CD8-positive, alpha-beta memory T cell (primary cell): ENCODE measurements at places on chromosomes 5 and 9.

DNA sequence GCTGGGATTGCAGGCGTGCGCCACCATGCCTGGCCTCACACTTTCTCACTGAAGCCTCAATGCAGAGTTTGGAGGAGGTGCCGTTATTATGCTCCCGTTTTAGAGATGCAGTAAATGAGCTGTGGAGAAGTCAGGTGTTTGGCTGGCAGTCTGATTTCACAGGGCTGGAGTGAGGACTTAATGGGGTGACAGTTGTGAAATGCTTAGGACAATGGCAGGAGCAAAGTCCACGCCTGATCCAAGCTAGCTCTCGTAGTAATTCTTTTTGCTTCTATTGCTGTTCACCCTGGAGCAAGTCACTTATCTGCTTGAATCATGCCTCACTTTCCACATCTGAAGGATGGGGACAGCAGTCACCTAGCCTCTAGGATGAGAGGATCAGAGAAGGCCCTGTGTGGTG, 21.8 kb downstream of the UNC5A start:
- no peak for DNase-seq

DNA sequence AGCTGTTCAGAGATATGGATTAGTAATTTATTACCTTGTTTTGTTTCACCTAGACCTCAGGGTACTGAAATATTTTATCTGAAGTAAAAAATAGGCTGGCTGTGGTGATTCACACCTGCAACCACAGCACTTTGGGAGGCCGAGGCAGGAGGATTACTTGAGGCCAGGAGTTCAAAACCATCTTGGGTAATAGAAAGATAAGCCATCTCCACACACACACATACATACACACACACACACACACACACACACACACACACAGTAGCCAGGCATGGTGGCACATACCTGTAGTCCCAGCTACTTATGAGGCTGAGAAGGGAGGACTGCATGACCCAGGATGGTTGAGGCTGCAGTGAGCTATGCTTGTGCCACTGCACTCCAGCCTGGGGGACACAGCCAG, 3.7 kb downstream of the ANXA2R start:
- DNase-seq, result no peak

DNA sequence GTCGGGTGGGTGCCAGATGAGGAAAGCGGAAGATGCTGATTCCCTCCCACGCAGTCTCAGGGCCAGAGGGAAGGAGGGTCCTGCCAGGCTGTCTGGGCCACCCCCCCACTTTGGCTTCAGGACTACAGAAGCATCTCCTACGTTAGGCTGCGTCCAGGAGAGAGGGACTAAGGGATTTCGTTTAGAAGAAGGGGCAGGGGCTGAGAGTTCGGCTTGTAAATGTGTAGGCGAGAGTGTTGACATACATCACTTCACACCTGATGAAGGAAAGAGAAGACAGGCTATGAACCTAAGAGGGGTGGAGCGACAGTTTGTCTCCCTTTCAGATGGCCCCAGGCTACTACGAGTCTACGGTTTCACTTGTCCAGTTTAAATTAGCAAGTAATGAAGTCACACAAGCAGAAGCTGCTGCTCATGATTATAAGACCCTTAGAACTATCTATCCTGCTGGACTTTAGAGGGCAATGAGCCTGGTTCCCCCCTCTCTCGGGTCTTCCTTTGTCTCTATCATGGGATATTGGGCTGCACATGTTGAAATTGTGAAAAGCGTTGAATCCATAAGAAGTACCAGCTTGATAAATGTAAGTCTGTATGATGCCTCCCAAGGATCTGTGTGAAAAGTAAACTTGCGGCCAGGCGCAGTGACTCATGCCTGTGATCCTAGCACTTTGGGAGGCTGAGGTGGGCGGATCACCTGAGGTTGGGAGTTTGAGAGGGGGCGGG, 193.0 kb downstream of the AOPEP start:
- no peak for DNase-seq

GRCh38 chr9:77816641-77817341, 168.7 kb upstream of the GNA14 start:
- no peak for DNase-seq

DNA sequence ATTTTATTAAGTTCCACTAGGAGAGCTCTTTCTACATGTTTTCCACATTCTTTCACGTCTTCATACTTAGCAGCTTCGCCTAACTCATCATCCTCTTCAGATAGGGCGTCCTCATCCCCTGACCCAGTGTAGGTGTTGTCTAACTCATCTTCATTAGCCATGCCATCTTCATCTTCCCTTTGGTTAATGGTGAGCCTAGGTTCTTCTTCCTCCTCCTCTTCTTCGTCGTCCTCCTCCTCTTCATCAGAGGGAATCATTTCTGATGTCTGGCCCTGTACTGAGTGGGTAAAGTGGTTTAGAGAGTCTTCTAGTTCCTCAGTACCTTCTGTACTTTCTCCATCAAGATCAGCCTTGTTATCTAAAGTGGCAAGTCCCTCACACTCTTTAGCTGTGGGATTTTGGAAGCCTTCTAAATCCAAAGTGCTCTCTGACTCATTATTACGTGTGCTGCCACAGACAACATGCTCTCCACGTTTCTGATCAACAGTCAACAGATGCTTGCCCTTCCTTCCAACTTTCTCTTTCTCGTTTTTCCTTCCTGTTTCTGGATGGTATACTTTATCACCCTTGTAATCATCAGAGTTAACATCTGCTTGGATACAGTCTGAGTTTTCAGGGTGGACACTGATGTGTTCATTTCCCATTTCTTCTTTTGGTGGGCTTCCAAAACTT, 31.1 kb downstream of the TUT7 start:
- no peak for DNase-seq

DNA sequence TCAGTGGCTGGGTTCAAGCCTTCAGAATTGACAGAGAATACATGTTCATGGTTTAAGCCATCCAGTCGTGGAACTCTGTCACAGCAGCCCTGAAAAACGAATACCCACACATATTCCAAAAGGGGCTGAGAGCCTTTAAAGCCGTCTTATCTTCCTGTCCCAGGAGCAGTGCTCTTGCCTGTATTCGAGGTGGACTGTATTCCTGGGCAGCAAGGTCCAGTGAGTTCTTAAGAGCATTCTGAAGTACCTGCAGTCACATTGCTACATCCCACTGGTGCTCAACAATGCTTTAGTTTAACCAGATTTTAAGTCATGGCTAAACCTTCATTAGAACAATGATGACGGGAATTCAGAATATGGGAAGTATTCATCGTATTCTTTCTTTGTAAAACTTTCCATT, 380.7 kb upstream of the KLF4 start:
- no peak for DNase-seq

- no peak for DNase-seq
Measured at GRCh38 chr5:77157732-77158532, 52.5 kb upstream of the PDE8B start.

- no peak for DNase-seq
Measured at GRCh38 chr5:59586841-59587240, 306.7 kb downstream of the PDE4D start.

DNA sequence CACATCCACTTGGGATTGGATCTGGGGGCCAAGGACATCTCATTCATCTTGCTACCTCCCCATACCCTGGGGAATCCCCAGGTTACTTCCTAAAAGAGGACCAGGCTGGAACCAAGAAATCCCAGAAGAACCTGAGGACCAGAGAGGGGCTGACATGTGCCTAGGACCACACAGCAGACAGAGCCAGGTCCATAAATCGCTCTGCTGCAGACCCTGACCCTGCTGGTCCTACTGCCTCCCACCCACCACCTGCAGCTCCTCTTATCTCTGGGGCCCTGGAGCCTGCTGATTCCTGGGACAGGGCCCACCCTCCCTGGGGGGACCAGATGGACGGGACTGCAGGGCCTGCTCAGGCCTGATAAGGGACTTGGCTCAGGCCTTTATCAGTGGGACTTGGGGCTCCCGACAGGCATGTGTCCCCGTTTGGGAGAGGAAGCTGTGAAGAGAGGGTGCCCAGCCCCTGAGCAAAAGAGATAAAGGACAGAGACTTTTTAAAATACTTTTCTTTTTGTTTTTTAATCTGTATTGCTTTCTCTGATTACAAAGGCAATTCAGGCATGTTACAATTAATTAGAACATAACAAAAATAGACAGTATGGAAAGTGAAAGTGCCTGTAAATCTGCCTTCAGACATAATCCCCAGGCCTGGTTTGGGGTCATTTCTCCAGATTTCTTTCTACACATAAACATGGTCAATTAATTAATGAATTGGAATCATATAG, 101.3 kb upstream of the LARP1 start:
- DNase-seq, result no peak

GRCh38 chr9:36191686-36192085, 965 bp downstream of the CLTA start:
- no peak for DNase-seq

DNA sequence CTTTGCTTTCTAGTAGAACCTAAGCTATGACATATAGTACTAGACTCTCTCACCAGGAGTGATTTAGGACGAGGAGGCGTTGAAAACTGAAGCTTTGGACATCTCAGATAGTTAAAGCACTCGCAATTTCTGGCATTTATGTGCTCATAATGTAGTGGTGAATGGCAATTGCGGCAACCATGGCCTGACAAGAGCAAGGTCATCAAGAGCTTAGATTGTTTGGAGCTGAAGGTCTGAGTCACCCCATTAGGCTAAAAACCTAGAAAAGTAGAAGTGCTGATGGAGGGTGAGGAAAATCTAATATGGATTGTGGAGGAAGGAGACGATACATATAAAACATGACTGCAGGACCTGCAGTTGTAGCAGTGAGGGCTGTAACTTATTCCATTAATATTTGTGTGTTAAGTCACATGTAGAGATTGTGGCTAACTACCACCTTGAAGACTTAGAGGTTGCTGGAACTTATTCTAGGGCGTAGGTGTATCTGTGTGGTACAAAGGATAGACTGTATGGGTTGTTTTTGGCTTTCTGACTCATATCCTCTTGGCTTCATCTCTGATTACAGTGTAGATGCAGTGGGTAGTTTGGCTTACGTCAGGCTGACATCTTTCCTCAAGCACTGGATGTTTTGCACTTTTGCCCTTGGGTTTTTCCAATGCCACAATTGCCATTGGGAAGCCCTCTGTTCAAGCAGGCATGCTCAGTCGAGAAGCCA, 138.9 kb upstream of the CDKN2B start:
- DNase-seq, result no peak

- DNase-seq, result no peak
Measured at GRCh38 chr5:71573591-71573990, 13.5 kb upstream of the MCCC2 start.

DNA sequence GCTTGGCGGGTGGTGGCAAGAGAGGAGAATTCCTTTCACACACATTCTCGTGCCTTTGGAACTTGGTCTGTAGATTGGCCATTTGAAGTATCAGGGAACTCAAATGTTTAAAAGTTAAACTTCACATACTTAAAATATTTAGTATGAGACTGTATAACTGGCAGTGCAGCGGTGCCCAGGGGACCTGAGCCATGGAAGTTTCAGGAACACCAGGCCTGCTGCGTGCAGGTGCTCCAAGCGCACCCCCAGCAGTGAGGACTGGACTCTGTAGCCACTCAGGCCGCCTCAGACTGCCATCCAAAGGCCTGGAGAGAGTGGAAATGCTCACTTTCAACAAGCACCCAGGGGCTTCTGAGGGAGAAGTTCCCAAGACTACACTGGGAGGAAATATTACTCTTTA, 273.5 kb upstream of the IRX2 start:
- DNase-seq, result no peak

DNA sequence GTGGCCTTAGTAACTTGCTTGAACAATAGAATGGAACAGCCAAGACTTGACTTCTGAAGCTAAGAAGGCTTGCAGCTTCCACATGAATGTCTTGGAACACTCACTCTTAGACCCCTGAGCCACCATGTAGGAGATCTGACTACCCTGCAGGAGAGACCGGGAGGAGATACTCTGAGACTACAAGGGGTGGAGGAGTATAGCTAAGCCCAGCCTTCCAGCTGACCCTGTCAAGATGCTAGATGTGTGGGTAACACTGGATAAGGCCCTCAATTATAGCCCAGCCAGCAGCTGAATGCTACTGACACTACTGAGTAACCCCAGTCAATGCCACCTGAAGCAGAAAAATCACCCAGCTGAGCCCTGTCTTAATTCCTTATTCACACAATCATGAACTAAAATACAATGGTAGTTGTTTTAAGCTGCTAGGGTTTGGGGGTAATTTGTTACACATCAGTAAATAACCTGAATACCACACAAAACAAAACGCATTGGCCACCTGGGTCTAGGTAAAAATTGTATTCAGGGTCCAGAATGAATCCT, 180.9 kb downstream of the FSTL4 start:
- DNase-seq, result no peak

DNA sequence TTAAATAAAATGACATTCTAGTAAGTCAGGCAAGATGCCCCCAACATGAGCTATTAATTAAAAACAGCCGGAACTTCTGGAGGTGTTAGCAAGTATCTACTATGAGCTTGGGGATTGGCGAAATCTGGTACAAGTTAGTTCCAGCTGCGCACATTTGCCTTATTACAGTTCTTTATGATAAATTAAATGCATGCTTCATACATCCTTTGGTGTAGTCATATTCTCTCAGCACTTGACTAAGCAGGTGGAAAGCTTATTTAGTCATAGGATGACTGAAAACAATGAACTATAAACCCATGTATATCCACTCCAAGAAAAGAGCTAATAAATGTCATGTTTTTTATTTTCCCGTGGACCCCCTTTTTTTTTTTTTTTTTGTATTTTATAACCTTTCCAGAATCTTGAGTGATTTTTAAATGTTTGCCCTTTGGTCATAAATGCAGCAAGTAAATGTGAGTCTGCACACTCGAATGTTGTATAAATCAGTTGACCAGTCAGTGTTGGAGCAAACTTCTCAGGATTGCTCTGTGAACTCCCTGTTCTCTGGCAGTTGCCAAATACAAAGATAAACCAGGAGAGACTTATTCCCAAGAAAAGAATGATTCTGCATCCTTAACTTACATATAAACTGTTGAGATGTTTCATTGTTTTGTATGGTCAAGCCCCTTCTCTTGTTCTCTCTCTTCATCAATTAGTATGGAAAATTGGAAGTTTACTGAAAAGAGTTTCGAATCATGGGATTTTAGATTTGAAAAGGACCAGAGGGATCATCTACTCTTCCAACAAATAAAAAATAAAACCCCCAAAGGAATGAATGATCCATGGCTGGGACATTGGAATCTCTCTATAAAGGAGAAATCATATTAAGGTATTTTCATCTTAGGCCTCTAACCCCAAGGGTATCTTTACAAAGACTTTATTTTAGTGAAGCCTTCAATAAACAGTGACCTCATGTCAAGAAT, 38.3 kb downstream of the PIK3R1 start:
- DNase-seq, result no peak

DNA sequence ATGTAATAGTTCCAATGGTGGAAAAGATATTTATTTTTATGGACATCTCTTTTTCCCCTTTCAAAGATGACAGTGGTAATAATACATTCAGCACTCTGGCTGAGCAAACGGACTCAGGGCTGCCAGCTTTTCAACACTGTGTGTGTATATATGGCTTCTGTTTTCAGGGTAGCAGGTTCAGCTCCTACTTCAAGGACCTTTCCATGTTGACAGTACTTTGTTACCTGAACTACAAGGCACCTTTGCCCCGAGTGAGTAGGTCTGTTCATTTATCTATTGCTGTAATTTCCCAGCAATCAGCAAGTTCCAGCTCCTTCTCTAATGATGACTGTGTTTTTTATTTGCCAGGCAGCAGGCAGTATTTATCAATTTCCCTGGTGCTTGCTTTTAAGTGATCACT, 387.4 kb upstream of the KIF2A start:
- DNase-seq, result no peak
